Left cardiac atrium (tissue), 4 donors: ENCODE measurements at places on chromosomes 1 and 21. TPM values are rescaled to one million over a fixed set of nuclear protein-coding genes. Genes with fewer than 3 reads are reported as not detected.

DNA sequence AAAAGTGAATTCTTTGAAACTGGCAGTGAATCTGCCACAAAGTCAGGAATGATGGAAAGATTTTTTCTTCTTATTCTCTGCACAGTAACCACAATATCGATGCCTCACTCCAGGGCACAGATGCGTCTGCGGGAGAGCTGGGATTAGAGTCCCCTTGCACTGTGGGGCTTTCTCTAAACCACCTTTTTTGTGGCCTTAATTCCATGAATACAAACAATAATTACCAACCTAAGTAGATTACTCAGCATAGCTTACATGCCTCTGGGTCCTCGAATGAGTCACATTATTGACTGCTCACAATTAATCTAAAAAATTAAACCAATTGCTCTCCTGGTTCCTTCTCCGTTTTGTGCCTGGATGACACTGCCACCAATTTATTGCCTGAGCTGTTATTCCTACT, 125.8 kb downstream of the KAZN start:
- DNase-seq = no peak

The KLHDC9 gene
- 3.5 TPM for total RNA-seq

DNA sequence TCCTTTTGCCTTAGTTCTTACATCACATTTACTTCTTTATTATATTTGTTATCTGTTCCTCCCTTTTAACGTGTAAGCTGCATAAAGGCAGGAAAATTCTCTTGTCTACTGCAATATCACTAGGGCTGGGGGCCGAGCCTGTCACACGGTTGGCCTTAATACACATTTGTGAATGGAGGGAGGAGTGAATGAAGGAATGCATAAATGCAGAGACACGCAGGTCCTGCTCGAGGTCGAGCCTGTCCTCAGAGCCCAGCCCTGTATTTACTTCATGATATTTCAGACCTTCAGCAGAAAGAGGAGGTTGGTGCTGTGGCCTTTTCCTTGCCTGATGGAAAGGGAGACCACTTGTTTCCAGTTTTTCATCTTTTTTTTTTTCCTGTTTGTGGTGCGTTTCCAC, 671.3 kb downstream of the PTPRU start:
- DNase-seq = no peak

GRCh38 chr1:179229214-179230140, at the start of gene ABL2:
ABL2 (minus strand) TSS chr1:179229677; CDS start chr1:179229397, 280 bp downstream.
- peak; percentile 47 for DNase-seq
